ENCODE measurements at places on chromosomes 16 and 17.

DNA sequence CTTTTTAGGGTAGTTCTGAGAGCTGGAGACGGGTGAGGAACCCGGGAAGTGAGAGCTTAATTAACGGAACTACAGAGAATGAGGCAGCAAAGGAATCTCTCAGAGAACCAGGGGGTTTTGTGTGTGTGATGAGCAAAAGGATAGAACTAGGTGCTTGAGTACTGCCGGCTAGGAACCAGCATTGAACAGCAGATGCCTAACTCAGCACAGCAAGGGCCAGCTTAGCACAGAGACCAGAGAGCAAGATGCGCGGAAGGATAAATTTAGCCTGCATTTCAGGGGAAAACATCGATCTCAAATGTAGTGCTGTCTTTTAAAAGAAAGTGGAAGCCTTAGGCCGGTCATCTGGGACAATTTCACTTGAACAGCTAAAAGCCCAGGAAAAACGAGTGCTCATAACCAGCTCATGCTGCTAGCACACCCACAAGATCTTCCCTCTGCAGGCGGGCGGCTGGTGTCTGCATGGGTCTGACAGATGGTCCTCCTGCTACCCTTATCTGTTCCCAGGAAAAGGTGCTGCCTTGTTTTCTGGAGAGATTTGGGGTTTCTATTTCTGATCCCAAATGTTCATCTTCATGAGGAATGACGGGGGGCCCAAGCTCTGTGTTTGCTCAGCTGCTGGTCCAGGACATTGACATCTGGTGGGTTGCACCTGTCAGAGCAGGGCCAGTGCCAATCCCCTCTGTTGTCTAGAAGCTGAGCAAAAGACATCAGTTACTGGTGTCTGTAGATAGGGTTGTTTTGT lies 103.9 kb downstream of the SOCS1 start:
- no peak for DNase-seq

GRCh38 chr16:55147396-55147795 lies 176.6 kb upstream of the IRX6 start:
- no peak for DNase-seq

- no peak for DNase-seq
Measured at GRCh38 chr16:54123766-54124165, 162.8 kb downstream of the IRX3 start.

- DNase-seq, result no peak
Measured at GRCh38 chr16:85602402-85603202, 10.5 kb upstream of the GSE1 start.

- no peak for DNase-seq
Measured at GRCh38 chr16:22190081-22190775, 15.8 kb upstream of the EEF2K start.

GRCh38 chr17:44677136-44677535 lies 12.4 kb downstream of the CCDC43 start:
- DNase-seq, result no peak

- no peak for DNase-seq
Measured at GRCh38 chr17:20925954-20926353, 116.9 kb downstream of the USP22 start.
